ENCODE measurements at places on chromosomes 2 and 18. TPM values are rescaled to one million over a fixed set of nuclear protein-coding genes. Genes with fewer than 3 reads are reported as not detected.

Gene AOX1
- total RNA-seq = 4.7 TPM

Gene XIRP2
- not detected for total RNA-seq

Gene SIGLEC15
- not detected for total RNA-seq

Gene APCDD1
- not detected for total RNA-seq

Gene TMEM247
- total RNA-seq = not detected

Gene SGPP2
- 0.42 TPM for total RNA-seq

Gene TEX44
- not detected for total RNA-seq

Gene AMER3
- not detected for total RNA-seq

Gene POLR1A
- 20.3 TPM for total RNA-seq

Gene IL37
- total RNA-seq = not detected

Gene MXD1
- total RNA-seq = 2.2 TPM

Data from A549 treated with Mapracorat at 1 μM for 4 hours (cell line).